Right kidney (tissue), 9 donors: ENCODE measurements at places on chromosomes 5 and 9.

DNA sequence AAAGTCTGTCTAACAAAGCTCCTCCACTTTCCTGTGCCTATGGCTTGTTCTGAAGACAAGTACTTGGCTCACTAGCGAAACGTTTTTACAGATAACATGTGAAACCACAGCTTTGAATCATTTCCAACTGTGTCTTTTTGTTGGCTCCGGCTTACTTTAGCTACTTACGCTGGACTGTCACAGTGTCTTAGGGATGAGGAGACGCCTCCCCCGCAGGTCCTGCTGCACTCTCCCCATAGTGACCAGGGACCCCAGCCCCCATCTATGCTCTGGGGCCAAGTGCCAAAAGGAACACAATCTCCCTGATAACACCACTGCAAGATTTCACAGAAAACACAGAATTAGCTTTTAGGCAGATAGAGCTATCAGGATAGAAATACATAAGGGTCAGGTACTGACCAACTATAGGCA is 219.1 kb downstream of the ADAMTS6 start:
- peak; percentile 16 for DNase-seq

GRCh38 chr5:175047048-175047447 is 322.7 kb downstream of the MSX2 start:
- DNase-seq: no peak

- DNase-seq: no peak
Measured at GRCh38 chr9:128714586-128715435, 9.1 kb downstream of the ZDHHC12 start.

DNA sequence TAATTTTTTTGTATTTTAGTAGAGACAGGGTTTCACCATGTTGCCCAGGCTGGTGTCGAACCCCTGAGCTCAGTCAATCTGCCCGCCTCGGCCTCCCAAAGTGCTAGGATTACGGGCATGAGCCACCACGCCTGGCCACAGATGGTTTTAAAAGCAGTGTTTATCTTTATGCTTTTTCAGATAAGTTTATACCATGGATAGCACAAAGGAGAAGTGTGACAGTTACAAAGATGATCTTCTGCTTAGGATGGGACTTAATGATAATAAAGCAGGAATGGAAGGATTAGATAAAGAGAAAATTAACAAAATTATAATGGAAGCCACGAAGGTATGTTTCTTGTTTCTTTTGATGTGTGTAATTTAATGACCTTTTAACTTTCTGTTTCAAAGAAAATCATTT is 35.1 kb downstream of the POLK start:
- no peak for DNase-seq

GRCh38 chr9:133117271-133118178 is 3.5 kb downstream of the RALGDS start:
- no peak for DNase-seq

GRCh38 chr9:136686794-136687711 is at the start of gene AGPAT2:
Gene AGPAT2, minus strand, starts transcription at chr9:136687457. Its CDS starts 100 bp downstream, at chr9:136687357.
- peak; percentile 88 for DNase-seq

- DNase-seq: peak; percentile 43
Measured at GRCh38 chr5:151014680-151015343, 5.6 kb upstream of the GPX3 start.

DNA sequence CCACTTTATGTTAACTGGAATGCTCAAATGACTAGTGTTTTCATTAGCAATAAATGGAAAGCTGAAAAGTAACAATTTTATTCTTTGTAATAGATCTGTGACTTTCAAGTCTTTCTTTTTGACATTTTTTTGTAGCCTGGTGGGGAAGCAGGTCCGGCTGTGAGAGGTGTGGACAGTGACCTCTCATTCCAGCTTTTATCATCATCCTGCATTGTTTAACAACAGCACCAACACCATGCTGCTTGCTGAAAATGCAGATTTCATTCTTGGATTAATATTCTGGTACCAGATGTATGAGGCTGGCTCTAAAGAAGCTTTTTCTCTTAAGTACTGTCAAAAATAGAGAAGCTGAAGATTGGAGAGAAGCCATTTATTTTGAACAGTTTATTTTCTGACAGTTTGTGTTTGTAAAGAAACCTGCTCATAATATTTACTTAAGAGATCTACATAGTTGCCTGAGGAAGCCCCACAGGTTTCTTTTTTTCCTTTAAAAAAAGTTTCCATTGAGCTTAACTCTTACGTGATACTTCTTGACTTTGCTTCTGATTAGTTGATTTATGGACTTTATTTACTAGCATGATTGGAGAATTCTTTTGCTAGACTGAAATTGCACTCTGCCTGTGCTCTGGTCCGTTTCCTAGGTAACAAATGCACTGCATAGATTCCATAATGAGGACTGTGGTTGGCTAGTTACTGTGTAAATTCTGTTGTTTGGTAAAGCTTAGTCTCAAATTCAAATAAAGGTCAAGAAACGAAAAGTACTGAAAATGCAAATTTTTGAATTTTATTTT is 3.4 kb downstream of the KIAA1958 start:
- peak; percentile 18 for DNase-seq

DNA sequence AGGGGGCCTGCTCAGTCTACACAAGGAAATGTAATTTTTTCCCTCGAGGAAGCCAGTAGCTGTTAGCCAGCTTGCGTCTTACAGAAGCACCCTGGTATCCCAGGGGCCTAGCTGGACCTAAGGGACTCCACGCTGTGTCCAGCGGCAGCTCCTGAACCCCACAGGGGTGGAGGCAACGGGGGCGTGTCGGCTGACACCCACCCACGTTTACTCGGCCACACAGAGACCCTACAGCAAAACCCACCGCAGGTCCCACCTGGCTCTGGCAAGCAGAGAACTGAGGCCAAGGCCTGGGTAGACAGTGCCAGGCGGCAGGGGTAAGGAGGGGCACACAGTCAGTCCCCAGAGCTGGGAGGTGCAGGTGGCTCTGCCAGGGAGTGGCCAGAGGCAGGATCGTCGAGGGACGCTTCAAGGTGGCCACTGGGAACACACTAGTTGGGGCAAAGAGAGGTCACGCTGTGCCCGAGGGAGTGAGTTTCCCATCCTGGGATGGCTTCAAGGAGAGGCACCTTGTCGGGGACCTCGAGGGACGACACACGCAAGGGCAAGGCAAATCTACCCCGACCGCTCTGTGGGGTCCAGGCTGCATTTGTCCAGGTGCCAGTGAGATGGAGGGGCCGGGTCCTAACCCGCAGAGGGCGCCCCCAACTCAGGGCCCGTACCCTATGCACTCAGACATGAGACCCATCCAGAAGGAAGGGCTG is 20.7 kb downstream of the BRD3OS start:
- no peak for DNase-seq

DNA sequence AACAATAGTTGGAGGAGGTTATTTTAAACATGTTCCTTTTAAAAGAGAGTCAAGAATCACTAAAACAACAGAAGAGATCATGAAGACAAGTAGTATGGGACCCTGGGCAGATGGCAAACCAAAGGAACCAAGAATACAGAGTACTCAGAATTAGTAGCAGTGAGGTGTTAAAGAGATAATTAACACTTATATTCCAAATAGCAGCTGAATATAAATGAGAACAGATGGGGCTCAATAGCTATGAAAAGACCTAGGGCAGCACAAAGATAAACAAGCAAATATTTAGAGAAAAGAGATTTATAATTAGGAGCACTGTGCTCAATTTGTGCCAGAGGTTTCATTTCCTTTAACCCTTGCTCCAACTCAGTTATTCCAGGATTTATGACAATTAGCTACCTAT is 159.1 kb downstream of the FAM114A2 start:
- DNase-seq: no peak

- DNase-seq: no peak
Measured at GRCh38 chr9:129909851-129910250, 74.6 kb downstream of the USP20 start.

- DNase-seq: no peak
Measured at GRCh38 chr9:28215536-28216299, 642.4 kb upstream of the C9orf72 start.

- no peak for DNase-seq
Measured at GRCh38 chr9:128629852-128630545, 26.6 kb downstream of the DYNC2I2 start.

- DNase-seq: no peak
Measured at GRCh38 chr5:34583167-34583566, 73.0 kb upstream of the RAI14 start.

- DNase-seq: no peak
Measured at GRCh38 chr5:119301210-119301609, 54.6 kb upstream of the TNFAIP8 start.

- no peak for DNase-seq
Measured at GRCh38 chr9:121786543-121786948, 135.1 kb downstream of the DAB2IP start.

DNA sequence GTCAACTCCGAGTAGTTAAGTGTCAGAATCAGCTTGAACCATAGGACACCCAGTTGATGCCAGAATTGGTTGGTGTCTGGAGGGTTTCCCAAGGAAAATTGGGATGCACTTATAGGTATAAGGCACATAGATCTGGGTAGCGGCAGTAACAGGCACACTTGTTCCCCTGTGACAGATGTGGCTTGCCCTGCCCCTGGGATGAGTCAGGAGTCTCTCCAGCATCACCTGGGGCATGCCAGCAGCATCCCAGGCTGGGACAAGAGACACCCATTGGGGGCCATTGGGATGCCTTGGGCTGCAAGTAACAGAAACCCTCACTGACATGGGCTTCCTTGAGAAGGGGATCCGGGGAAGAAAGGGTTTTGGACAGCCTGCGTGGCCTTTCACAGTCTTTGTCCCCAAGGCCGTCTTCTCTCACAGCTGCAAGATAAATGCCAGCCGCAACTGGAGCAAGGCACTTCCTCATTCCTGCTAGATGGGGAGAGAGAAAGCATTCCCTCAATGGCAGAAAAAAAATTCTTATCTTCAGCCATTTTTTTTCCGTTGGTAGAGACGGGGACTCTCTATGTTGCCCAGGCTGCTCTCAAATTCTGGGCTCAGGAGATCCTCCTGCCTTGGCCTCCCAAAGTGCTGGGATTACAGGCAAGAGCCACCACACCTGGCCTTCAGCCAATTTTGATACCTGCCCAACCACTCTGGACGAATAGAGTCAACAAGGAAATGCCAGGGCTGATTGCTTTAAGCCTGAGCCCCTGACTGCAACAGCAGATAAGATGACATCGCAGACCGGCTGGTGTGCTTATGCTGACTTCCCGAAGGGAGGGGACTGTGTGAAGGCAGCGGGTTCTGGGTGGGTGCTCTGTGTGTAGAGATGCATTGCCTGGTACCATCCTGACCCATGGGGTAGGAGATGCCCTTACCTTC is 13.3 kb upstream of the RNF130 start:
- no peak for DNase-seq

- no peak for DNase-seq
Measured at GRCh38 chr9:104772714-104773510, 9.0 kb downstream of the NIPSNAP3B start.

- DNase-seq: no peak
Measured at GRCh38 chr5:95599252-95599651, 20.6 kb upstream of the GPR150 start.

DNA sequence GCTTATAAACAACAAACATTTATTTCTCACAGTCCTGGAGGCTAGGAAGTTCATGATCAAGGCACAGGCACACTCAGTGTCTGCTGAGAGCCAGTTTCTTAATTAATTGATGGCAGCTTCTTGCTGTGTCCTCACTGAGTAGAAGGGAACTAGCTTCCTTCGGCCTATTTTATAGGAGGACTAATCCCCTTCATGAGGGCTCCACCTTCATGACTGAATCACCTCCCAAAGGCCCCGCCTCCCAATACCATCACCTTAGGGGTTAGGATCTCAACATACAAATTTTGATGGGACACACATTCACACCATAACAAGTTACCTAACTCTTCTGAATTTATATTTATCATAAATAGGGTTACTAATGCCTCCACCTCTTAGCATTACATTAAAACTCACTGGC is 129.8 kb downstream of the GNAQ start:
- DNase-seq: no peak

DNA sequence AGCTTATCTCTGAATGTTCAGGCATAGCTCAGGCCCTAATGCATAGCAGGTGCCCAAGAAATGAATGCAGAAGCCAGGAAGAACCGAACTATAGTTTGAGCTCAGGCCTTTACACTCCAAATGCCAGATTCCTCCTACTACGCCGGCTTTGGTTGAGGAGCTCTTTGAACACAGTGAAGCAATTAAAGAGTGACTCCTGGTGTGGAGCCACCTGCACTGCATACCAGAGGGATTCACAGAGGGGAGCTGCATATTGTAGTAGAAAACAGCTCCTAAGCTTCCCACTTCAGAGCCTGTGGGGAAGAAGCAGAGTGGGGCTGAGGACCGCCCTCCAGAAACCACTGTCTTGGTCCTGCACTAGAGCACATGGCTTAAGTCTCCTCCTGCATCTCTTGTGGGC is 14.5 kb upstream of the KCNMB1 start:
- no peak for DNase-seq

GRCh38 chr5:1666812-1667588 is 132.6 kb downstream of the MRPL36 start:
- DNase-seq: peak; percentile 50

DNA sequence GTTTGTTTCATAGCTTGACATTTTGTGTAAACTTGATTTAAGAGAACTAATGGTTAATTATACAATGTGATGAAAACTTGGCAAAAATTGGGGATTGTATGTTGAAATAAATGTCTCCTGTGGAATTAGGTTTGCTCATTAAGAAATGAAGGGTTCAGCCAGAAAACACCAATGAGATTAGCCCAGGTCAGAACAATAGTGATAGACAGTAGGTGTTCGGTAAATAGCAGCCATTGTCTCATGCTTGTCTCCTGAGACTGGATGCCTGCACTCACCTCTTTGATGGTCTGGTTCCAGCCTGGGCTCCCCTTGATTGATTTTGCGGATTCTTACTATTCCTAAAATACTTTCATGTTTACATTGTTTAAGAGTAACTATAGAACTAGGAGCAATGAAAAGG is 135.5 kb downstream of the FBN2 start:
- DNase-seq: no peak

GRCh38 chr9:130823435-130823834 is 11.6 kb upstream of the ABL1 start:
- DNase-seq: no peak

- DNase-seq: peak; percentile 56
Measured at GRCh38 chr5:65480306-65480865, 1.3 kb downstream of the ADAMTS6 start.

GRCh38 chr5:150531686-150532085 is 23.8 kb downstream of the NDST1 start:
- no peak for DNase-seq

- DNase-seq: no peak
Measured at GRCh38 chr9:88733651-88734421, 198.9 kb downstream of the NXNL2 start.

DNA sequence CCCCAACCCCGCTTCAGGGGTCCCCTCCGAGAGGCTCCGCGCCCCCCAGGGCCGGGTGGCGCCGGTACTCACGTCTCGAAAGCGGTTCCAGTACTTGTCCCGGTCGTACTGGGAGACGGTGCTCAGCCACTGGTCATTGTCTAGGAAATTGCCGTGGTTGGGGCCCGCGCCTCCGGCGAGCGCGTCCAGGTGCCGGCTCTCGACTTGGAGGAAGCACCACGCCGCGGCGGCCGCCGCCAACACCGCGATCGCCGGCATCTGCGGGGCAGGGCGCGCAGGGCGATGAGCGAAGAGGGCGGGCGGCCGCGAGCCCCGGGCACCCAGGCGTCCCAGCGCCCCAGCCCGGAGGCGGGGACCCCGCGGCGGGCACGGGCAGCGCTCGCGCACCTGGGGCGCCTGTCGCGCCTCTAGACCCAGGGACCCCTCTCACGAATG is 808 bp downstream of the SPOCK1 start:
- peak; percentile 31 for DNase-seq
